ENCODE measurements at places on chromosomes 3 and 15.

- DNase-seq, result peak; percentile 2
These were observed 16.7 kb downstream of the TPRG1 start for GRCh38 chr3:189188466-189188865.

DNA sequence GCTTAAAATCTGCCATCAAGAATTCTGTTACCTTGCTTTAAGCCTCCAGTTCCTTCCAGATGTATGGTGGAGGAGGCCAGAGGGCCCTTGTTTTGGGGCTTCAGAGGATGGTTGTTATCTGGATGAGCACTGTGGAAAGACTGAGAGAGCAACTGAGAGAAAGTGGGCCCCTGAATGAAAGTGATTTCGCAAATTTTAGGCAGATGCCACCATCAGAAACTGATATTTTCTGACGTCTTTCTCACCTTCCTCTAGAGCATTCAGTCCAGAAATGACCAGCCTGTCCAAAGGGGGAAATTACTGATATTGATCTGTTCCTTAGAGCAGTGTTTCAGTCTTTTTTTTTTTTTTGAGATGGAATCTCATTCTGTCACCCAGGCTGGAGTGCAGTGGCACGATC lies 13.4 kb downstream of the B3GNT5 start:
- no peak for DNase-seq

DNA sequence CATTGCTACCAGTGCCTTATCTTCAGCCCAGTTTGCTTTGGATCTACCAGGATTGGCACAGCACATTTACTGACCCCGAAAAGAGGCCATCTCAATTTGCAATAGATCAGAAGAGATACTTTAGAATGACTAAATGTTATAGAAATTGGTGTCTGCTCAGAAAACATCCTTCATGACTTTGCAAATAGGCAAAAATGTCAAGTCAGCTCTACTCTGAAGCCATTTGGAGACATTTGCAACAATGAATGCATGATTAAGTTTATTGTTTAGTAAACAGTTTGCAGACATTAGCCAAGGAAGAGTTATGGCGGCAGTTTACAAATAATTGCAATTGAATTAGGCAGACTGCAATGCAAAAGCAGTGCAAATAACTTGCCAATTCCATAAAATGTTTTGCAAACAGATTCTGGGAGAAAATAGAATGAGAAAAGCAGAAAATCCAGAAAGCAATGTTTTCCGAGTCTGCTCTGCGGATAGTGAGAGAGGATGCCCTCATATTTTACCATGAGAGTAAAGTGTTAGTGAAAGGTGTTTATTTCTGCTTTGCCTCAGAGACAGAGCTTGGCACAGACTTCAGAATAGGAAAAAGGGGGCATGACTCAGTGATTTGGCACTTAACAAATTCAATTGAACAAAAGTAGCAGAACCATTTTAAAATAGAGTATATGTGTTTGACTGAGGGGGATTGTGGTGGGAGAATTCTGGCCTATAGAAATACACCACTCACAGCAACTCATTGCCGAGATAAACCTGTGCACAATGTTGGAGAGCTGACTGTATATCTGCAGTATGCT lies 334.9 kb upstream of the NR2F2 start:
- no peak for DNase-seq

DNA sequence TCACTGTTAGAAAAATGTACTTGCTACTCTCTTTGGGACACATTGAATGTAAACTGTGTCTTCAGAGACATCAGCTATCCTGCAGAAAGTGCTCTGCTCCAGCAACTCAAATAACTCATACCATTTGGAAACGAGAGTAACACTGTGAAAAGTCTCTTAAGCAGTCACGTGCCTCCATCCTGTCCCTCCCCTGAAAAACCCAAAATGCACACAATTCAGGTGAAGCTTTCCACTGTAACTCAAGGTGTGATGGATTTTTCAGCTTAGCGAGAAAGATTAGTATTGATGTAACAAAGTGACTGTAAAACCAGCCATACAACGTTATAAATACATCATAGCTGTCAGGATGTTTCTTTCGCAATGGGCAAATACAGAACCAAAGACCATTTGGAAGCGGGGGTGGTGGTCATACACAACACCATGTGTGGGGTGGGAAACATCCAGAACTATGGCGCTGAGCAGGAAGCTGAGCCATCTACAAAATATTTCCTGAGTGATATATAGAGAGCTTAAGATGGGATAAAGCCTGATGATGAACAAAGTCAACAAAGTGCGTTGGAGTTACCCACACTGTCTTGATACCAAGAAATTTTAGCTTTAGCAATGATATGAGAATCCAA lies 332.3 kb downstream of the FOXP1 start:
- peak; percentile 62 for DNase-seq

DNA sequence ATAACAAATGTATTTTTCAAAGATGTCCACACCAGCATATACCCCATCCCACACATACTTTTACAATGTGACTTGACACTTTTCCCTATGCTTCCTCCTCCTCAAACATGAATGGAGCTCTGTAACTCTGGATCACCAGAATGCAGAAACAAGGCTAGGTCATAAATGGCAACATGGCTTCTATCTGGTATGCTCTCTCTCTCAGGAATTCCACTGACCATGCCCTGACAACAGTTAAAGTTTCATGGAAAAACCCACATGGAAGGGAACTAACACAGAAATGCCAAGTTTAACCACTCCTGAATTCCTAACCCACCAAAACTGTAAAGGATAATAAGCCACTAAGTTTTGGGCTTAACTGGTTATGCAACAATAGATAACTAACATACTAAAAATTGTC lies 19.9 kb downstream of the MYO9A start:
- no peak for DNase-seq

GRCh38 chr3:142716102-142716501 lies 7.7 kb upstream of the TRPC1 start:
- DNase-seq, result no peak

DNA sequence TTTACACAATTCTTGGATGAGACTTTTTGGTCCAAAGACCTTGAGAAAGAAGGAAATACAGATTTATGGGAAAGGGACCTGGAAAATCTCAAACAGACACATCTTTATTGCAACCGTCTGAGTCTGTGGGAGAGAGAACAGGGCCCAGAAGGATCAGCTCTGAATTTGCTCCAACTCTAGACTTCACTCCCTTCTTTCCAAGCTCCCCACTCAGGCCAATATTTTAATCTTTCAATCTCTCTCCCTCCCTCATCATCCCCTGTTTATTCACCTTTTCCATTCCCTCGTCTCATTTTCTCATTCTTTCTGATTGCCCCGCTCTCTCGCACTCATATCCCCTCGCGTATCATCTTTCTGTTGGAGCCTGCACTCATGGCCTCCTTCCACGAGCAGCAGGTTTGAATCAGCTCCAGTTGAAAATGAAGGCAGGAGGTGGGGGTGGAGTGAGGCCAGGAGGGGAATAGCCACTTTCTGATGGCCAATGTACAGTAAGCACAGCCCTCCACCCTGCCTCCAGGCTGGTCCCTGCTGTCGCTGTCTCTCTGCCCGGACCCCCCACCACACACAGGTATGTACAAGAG lies 63.6 kb upstream of the BOC start:
- DNase-seq, result no peak

- DNase-seq, result no peak
These were observed 887 bp downstream of the OXTR start for GRCh38 chr3:8768364-8769087.

DNA sequence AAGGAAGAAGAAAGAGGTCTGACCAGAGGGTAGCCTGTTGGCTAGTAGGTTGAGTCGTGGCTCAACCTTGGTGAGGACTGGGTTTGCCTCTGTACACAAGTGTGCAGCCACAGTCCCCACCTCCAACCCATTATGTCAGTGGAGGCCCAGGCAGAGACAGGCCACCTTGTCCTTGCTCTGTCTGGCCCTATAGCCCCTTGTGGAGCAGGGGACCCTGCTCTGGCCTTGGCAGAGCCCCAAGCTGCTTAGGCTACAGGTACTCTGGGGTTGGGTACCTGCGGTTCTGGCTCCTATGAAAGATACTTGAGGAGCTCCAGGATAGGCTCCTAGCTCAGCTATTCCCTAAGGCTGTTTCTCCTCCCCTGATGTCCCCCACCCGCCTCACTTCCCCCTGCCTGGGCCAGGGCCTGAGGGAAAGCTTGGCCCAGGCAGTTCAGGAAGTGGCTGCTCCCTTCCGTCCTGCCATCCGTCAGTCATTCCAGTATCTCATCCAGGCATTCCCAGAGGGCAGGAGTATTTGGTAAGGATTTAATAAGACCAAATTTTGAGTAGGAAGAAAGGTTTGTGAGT lies 44.0 kb downstream of the FGD5 start:
- no peak for DNase-seq

DNA sequence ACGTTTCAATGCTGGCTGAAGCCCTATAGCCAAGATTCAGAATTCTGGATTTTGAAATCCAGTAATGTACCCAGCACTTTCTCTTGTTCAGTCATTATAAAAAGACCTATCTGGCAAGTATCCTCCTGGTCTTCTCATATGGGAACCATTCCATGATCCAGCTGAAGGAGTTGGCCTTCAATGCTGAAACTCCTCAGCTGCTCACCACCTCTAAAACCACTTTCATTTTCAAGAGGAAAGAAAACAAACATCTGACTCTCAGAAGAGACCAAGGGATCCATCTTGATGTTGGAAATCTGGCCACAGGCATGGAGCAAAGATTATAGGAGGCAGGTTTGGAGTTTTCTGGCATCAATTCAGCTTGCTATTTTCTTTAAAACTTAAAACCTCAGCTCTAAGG lies 235.4 kb downstream of the FMN1 start:
- no peak for DNase-seq

DNA sequence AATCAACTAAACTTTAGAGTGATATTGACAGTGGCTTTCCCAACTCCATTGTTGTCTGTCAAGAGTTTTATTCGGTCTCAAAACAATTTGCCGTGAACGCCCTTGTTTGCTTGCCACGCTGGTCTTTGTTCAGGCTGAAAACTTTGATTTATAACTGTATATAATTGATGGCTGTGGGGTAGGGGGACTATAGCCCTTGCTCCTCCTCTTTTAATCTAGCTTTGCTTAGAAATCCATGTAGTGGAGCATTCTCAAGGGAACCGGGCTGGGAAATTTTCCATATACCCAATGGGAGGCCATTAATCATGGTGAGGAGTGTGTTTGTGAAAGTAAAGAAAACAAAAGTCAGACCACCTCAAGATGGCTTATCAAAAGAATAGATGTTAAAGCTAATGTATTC lies 339.8 kb upstream of the RARB start:
- DNase-seq, result no peak

- DNase-seq, result no peak
These were observed 129.7 kb upstream of the TPM1 start for GRCh38 chr15:62912808-62913207.

- DNase-seq, result no peak
These were observed 98.9 kb downstream of the MAGI1 start for GRCh38 chr3:65939801-65940246.

GRCh38 chr3:30342318-30343060 lies 263.9 kb upstream of the TGFBR2 start:
- peak; percentile 84 for DNase-seq

DNA sequence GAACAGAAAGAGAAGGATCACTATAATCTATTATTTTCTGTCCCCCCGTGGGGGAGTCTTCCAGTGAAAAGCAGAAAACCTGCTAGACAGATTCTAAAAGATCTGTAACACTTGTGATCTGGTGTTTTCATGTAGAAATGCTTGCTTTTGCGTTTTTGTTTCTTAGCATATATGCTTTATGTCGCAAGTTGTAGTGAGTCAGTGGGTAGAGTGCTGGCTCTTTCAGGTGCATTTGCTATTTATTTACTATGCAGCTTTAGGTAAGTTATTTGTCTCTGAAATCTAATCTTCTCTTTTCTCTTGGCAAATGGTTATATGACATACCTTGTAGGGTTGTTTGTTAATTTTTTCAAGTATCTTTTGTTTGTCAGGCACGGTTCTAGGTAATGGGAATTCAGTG lies 9.4 kb downstream of the AKAP13 start:
- DNase-seq, result no peak

DNA sequence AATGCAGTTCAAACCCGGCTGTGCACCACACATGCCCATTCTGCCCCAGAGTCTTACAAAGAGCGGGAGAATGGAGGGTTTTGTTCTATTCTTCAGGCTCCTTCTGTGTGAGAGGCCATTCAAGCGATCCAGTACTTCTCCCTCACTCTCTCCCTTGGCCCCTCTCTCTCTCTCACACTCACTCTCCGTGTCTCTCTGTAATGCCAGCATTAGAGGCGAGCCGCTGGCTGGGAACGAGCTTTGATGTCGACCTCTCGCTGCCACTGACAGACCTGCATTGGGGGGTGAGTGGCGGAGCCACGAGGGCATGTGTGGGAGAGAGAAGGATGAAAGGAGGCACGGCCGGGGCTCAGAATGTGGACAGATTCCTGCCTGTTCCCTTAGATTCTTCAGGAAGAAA lies 231.7 kb upstream of the ARRDC4 start:
- no peak for DNase-seq

- no peak for DNase-seq
These were observed 2.7 kb upstream of the GALNT15 start for GRCh38 chr3:16171825-16172224.

GRCh38 chr15:69893863-69894262 lies 203.9 kb downstream of the TLE3 start:
- no peak for DNase-seq

DNA sequence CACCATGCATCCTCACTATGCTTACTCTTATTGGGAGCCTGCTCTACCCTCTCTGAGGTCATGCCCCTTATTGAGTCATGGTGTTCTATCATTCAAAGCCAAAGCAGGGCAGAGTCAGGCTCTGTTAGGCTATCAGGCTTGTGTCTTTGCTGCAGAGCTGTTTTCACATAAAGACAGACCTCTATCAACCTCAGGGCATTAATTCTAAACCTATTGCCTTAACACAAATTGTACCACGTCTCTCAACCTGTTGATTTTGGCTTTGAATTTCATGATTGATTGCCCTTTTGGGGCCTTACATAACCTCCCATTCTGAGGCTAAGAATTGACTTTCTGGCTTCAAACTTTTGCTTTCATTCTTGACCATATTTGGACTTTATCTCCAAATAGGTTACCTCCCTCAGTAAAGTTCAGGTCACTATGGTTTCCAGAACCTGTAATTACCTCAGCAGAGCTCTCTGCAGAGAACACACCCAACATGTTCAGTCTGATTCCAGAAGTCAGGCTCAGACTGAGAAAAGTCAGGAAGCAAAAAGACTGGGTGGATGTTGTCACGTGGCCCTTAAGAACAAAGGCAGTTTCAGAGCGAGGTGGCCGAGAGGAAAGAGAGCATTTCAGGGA lies 221.4 kb upstream of the NANOGP8 start:
- no peak for DNase-seq

- no peak for DNase-seq
These were observed 58.5 kb downstream of the MEIS2 start for GRCh38 chr15:37041836-37042235.

Measured in epithelial cell of prostate (primary cell).